ENCODE measurements at places on chromosomes 2 and 18.

DNA sequence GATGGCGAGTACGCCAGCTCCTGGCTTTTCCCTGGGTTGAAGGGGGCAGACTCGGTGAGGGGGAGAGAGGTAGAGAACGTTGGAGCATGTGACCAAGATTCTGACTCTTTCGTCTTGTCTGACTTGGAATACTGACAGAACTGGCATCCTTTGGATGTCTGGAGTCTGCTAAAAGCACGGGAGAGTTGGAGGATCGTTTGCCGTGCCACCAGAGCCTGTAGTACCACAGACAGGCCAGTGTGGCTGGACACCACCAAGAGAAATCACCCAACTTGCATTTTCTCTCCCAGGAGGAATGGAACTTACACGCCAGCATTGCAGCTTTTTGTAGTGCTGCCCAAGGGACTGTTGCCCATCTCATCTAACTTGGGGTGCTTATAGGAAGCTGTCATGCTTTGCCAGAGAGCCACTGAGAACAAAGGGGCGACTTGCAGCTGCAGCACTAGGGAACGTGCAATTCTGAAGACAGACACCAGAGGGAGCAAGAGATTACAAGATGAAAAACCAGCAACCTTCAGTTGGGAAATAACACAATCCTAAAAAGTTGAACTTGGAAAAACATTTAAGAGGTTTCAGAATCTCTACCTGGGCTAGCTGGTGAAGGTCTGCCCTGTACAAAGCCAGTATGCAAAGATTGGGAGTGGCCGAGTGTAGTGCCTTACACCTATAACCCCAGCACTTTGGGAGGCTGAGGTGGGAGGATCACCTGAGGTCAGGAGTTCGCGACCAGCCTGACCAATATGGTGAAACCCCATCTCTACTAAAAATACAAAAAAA is 24.1 kb downstream of the PSMG2 start:
- DNase-seq: peak; percentile 80

DNA sequence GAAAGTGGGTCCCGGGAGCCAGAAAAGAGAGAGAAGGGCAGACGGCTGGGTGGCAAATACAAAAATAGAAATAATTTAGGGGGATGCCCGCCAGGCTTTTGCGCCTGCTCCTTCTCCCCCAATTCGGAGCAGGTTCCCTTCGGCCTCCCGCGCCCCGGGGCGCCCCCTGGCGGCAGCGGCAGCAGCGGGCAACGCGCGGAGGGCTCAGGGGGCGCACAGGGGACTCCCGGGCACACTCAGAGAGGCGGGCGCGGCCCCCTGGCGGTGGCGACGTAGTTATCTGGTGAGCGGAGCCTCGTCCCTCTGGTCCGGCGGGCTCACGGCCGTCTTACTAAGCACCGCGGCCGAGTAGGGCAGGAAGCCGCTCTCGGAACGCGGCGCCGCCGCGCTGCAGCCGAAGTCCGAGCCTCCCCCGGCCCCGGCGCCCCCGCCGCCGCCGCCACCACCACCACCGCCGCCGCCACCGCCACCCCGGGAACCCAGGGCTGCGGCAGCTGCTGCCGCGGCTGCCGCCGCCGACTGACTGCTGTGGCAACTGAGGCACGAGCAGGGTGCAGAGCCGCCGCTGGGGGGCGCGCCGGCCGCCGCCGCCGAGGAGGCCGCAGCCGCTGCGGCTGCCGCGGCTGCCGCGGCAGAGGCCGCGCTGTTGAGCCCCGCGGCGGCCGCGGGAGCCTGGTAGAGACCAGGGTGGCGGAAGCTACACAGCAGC is 3.8 kb downstream of the EVX2 start:
- peak; percentile 79 for DNase-seq

DNA sequence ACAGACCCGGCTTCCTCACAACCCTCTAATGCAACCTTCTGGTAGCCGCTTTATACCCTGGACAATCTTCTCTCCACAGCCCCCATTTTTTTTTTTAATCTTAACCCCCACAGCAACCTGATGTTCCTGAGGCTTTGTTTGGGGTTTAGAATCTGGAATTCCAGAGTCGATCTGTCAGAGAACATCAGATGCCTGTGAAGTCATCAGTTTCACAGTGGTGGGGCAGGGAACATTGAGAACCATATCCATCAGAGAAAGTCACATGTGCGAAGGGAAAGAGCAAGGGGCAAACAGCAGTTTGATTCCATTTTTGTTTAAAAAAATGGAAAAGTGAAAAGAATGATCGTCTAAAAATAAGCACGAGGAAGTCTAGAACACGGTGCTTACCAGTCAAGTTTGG is 20.6 kb downstream of the NPAS2 start:
- no peak for DNase-seq

DNA sequence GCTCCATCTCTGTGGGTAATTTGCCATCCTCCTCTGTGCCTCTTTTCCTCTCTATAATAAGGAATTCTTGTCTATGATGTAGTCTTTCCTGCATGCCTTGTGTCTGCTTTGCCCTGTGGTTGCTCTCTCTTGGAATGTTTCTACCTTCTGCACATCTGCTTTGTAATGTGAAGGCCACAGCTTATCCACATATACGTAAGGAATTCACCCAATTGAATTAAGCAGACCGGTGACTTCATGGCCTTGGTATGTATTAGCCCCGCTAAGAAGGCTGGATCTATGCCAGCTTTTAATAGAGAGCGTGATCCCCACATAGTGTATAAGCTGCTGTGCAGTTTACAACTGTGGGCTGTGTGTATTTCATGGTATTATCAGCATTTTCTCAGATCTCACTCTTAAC is 274.7 kb downstream of the RNF144A start:
- peak; percentile 49 for DNase-seq

- no peak for DNase-seq
These were observed 287.8 kb upstream of the CCDC68 start for GRCh38 chr18:55247032-55247431.

- no peak for DNase-seq
These were observed 318 bp upstream of the CDC42EP3 start for GRCh38 chr2:37671816-37672103.

- no peak for DNase-seq
These were observed 25.7 kb upstream of the XIRP2 start for GRCh38 chr2:166862468-166863132.

GRCh38 chr2:164745012-164745797 is 96.4 kb downstream of the COBLL1 start:
- DNase-seq: no peak

- DNase-seq: no peak
These were observed 8.2 kb downstream of the WDCP start for GRCh38 chr2:24038786-24039499.

DNA sequence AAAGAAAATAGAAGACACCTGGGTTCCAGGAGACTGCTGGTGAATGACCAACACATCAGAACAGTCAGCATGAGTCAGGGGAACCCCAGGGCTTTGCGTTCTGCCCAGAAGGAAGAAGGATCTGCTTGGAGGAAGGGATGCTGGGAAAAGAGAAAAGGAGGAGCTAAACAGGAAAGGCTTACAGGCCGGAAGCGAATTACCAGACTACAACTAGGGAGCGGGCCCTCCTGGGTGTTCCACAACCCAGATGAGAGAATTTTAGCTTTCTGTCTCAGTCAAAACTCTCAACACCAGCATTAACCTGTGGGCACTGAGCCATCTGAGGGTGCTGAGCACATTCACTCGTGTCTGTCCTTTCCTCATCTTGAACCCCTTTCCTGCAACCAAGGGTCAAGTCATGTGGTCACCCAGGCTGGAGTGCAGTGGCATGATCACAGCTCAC is 19.2 kb downstream of the CDC42EP3 start:
- no peak for DNase-seq

DNA sequence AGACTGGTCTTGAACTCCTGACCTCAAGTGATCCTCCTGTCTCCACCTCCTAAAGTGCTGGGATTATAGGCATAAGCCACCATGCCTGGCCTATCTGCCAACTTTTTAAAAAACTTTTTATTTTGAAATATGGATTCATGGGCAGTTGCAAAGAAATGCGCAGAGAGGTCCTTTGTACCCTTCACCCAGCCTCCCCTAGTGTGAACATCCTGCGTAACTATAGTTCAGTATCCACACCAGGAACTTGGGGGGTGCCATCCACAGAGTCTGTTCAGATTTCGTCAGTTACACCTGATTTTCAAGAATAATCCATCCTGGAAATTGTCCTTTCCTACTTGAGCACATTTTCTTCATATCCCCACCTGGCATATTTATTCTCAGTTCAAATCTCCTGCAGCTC is 33.0 kb downstream of the EFR3B start:
- no peak for DNase-seq

- no peak for DNase-seq
These were observed 61.1 kb downstream of the EIF5B start for GRCh38 chr2:99398303-99398702.

- no peak for DNase-seq
These were observed 515.7 kb upstream of the HS6ST1 start for GRCh38 chr2:128834207-128834879.

- no peak for DNase-seq
These were observed 17.1 kb downstream of the CCT7 start for GRCh38 chr2:73250872-73251846.

DNA sequence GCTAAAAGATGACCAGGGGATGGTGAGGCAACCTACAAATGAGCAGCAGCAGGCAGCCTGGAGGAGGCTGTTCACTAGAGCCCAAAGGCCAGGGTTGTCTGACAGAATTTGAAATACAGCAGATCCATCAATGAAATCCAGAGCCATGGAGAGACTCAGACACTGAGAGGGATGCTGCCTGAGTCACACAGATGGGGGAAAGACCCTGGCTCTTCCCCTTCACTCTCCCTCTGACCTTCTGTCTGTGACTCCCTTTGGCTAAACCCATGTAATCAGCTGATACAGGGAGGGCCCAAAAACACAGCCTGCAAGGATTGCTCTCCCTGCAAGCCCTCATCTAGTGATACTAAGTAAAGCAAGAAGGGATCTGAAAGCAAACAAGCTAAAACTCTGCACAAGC is 166.5 kb upstream of the SPOPL start:
- no peak for DNase-seq

DNA sequence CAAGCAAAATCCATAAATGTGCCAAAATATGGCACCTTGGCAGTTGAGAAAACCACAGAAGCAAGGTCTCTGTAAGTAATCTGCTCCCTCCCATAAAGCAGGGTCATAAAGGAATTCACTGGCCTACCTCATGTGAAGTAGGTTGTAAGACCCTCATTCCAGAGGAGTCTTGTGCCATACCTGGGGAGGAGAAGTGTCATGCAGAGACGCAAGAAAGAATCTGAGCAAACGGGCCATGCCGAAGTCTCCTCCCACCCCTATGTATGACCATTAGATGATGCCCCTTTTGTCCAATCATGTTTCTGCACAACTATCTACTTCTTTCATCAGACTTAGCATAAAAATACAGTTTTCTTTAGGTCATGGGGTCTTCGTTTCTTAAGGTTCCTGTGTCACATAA is 14.6 kb downstream of the NMUR1 start:
- no peak for DNase-seq

DNA sequence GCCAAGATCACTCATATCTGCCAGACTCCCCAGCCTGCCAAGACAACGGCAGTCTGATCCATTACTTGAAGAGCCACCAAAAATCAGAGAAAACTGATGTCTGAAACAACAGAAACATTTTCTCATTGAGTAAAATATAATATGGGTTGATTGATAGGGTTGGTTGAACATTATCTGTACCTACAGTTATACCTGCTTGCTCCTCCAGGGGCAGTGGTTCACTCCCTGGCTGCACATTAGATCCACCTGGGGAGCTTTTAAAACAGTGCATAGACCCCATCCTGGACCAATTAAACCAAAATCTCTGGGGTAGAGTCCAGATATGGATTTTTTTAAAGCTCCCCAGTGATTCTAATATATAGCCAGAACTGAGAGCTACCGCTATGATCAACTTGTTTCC is 43.6 kb upstream of the SLC14A2 start:
- DNase-seq: no peak

DNA sequence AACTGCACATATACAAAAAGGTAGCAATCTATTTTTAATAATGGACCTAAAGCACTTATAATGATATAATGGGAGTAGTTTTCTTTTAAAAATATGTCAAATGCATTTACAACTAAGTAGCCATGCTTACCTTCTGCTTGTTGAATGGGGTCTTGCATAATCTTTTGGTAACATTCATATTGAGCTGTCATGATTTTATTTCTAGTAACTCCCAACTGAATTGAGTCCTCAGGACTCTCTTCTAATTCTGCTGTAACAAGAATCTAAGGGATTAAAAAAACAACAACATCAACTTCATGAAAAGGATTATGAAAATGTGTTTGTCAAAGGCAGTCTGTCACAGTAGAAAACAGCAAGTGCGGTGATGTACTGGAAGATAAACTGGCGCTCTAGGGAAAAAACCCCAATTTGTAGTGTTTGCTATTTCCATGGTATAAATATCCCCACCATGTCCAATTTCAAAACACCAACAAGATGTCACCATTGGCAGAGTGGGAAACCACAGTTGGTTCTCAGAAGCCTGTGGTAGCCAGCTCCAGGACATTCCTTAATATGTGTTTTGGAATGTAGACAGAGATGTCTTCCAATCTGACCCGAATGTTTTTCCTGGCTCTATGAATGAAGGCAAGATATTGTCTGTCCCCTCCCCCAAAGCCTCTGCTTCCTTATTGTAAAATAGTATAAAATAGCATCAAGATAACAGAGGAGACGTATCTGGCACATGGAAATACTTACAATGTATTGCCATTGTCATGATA is 64.8 kb downstream of the CALCRL start:
- DNase-seq: no peak

DNA sequence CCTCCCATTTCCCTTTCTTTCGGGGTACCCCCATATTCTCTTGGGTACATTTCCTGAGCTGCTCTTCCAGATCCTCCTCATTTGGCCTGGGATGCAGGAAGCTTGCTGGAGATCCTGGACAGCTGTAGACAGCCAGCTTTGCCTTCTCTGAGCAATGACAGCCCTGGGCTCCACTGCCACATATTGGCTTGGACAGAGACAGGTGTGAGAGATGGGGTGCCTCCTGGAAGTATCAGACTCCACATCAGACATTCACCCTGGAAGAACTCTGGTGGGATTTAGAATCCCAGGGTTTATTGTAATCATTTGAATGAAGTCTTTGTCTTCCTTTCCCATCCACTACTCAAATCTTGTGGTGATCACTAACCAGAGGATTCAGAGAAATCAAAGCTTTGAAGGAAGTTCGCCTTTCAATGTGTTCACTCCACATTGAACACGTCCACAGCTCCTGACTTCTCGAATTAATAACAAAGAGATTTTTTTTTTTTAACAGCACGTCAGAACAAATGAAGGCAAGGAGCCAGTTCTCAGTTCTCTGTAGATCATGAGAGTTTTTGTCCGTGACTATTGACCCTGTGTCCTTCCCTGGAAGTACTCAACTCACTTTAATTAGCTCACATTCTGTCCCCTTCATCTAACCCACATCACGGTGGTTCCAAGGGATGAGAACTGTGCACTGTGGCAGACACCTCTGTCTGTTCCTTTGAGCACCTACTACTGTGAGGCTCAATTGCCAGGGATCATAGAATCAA is 377.6 kb upstream of the TRIB2 start:
- no peak for DNase-seq

DNA sequence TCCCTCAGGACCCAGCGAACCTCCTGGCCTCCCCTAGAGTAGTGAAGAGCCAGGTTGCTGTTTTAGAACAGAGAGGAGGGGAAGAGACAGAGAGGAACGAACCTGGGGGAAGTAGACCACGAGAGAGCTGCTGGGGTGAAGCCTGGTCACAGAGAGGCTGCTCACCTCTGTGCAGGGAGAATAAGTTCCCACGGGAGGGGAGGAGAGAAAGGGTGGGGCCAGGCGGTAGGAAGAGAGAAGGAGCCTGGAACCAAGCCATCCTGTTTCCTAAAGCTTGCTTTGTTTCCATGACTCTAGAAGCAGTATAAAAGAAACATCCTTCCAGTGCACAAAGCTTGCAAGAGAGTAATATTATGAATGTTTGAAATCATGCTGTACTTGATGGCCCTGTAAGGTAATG is 147.9 kb downstream of the MYT1L start:
- DNase-seq: no peak

GRCh38 chr2:168439536-168439935 is 16.5 kb upstream of the CERS6 start:
- no peak for DNase-seq

Data from Calu3 (cell line).